Ureter (tissue), 1 donor: ENCODE measurements at places on chromosomes 3 and 15.

GRCh38 chr3:52682016-52682415, 3.7 kb downstream of the PBRM1 start:
- no peak for DNase-seq

- no peak for DNase-seq
These were observed 61.6 kb upstream of the RYK start for GRCh38 chr3:134312072-134312872.

GRCh38 chr3:27176256-27176655, 192.9 kb downstream of the NEK10 start:
- DNase-seq = no peak

GRCh38 chr3:57992452-57993213, 15.6 kb upstream of the FLNB start:
- no peak for DNase-seq

DNA sequence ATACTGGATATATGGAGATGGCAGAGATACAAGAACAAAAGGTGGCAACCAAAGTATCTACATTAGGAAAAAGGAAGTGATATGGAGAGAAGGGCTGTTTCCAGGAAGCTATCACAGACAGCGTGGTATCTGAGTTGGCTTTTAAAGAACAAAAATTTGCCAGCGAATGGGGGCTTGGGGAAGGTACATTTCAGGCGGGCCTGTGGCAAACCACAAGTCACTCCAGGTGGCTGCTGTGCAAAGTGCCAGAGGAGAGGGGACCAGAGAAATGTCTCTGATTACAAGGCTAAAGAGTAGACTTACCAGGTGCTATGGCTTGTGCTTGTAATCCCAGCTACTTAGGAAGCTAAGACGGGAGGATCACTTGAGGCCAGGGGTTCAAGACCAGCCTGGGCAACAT, 91.1 kb downstream of the MSL2 start:
- DNase-seq = no peak

DNA sequence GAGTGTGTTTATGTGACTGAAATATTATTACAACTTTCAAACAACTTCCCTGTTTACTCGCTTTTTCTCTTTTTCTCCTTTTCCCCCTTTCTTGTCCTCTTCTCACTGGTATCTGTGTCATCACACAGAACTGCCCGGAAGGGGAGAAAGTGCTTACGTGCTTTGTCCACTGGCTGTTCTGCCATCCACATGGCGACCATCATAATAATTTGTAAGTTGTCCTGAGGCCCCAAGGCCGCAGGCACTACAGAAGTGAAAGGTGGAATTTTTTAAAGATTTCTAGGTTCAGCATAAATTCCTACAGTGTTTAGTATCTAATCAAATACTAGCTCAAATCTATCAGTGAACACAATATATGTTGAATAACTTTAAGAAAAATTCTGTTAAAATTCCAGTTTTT, 26.7 kb upstream of the ABHD10 start:
- no peak for DNase-seq

GRCh38 chr3:50201573-50202315, 3.3 kb upstream of the SLC38A3 start:
- no peak for DNase-seq

- DNase-seq = no peak
These were observed 39.9 kb downstream of the LEO1 start for GRCh38 chr15:51931638-51932037.

GRCh38 chr3:70951316-70951715, 632.2 kb downstream of the FOXP1 start:
- DNase-seq = no peak

DNA sequence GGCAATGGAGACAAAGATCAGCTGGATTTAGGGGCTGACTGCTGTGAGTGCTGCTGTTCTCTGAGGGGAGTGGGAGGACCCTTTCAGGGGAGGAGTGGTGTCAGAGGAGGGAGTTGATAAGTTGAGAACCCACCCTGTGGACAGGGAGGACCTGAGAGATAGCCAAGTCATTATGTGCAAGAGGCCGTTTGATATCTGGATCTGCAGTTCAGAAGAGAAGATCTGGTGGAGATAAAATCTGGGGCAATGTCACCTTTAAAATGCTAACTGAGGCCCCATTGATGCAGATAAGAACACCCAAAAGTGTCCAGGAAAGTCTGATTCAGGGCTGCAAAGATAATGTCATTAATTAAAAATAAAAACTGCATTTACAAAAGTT, 256.1 kb upstream of the HES1 start:
- no peak for DNase-seq

DNA sequence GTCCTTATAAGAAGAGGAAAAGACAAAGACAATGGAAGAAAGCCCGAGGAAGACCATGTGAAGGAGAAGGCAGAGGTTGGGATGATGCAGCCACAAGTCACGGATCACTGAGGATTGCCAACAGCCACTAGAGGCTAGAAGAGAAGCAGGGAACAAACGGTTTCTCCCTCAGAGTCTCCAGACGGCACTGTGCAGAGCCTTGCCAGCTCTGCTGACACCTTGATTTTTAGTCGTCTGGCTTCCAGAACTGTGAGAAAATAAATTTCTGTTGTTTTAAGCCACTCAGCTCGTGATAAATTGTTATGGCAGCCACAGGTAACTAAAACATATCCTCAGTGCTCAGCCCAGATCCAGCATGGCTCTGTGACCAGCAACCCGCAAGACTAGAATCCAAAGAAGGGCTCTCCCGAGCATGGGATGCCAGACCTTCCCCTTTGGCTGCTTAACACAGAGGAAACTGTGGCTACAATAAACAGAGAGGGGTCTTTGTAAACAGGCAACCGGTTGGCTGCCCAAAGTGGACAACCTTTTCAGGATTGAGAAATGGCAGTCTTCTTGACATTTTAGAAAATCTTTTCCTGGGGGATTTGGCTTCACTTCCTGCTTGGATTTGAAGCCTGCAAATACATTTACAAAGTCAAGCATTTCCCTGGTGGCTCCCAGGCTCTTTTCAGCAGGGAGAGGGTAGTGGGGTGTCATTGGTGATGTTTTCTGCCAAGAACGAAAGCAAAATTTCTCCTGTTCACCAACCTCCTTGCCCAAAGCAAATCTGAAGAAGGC, 88.7 kb upstream of the ADPGK start:
- no peak for DNase-seq

DNA sequence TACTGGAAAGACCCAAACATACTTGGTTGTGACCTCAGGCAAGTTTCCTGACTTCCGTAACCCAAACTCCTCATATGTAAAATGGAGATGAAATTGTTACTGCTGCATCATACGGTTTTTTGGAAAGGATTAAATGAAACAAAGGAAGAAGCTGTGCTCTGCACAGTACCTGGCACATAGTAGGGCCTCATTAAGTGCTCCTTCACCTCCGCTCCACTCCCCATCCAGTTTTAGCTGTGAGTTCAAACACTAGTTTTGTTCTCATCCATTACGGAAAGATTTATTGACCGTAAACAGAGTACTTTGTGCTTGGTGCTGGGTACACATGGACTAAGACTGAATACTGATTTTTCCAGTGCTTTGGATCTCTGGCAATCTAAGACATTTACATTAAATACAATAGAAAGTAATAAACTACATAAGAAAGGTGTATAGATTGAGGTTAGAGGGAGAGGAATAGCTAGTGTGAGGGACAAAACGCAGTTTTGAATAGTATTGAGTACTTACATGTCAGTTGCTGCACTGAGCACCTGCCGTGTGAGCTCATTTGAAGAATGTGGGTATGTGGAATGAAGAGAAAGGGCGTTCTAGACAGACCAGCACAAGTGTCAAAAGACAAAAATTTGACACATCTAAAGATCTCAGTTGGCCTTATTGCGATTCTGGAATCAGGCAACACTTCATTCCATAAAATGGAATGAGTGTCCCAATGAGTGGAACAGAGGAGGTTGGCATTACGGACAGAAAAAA, 594 bp upstream of the ICE2 start:
- no peak for DNase-seq

DNA sequence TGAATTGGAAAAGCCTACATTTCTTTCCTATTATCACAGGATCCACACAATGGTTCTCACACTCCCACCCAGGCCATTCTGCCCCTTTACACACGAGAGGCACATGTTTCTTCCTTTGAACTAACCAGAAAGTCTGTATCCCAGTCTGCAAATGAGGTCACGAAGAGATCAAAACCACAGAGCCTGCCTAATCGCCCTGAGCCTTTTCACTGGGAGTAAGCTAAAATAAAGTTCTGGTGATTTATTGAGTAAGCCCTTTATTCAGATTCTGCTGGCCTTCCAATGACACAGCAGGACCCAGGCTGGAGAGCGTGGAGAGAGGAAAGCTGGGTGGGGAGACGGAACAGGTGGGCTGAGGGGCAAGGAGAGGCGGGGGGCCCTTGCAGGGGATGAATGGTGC, 78.7 kb downstream of the ATP1B3 start:
- DNase-seq = no peak

DNA sequence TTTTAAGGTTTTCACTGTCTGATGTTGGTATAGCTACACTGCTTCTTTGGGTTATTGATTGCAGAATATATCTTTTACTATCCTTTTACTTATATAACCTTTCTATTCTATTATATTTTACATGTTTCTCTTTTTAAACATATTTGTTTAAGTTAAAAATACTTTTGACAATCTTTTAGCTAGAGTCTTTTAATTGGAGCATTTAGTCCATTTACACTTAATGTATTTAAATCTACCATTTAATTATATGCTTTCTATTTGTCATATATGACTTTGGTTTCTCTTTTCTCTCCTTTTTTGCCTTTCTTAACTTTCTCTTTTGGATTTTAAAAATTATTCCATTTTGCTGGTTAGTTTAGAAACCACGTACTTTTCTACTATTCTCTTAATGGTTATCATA, 53.7 kb upstream of the PRR23C start:
- DNase-seq = no peak
